Activated T-cell treated with anti-CD3 and anti-CD28 coated beads for 48 hours (primary cell): ENCODE measurements at places on chromosomes 7 and 10.

GRCh38 chr7:113087071-113087998, 708 bp upstream of the GPR85 start:
- no peak for DNase-seq

DNA sequence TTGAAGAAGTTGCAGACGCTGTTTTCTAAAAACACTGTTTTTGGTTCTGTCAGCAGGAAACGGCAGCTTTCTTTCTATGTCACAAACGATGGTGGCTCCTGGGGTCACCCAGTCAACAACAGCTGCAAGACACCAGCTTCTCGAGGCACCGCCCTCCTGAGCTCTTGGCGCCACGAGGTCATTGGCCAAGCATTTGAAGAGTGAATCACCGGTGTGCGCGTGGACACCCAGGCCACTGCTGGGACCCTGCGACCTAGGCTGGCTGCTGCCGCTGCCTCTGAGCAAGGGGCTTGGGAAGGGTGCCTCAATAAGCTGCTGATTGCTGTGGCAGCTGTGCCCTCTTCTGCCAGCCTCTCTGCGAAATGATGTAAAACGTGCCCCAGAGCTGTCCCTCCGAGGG, 22.5 kb upstream of the VIPR2 start:
- no peak for DNase-seq

DNA sequence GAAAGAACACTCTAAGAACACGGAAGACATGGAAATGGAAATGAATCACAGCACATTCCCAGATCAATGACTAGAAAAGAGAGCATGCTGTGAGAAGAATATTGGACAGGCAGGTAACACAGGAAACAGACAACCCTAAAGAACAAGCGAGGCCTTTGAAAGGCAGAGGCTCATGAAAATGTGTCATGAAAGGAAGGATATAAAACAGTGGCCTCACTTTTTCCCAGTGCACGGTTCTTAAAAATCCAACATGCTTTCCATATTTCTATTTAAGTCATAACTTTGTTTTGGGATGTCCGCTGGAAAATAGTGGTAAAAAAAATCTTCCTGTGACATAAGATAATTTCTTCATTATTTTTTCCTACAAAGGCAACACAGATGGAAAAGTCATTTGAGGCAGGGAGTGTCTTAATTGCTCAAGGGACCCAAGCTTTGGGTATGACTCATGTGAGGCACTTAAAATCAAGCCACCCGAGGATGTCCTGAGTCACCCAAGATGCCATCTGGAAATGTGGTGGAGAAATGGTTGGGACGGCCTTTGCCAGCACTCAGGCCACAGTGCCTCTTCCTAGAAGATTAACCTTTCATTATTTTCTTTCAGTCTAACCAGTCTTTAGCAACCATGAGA, 17.0 kb downstream of the ITIH5 start:
- no peak for DNase-seq

DNA sequence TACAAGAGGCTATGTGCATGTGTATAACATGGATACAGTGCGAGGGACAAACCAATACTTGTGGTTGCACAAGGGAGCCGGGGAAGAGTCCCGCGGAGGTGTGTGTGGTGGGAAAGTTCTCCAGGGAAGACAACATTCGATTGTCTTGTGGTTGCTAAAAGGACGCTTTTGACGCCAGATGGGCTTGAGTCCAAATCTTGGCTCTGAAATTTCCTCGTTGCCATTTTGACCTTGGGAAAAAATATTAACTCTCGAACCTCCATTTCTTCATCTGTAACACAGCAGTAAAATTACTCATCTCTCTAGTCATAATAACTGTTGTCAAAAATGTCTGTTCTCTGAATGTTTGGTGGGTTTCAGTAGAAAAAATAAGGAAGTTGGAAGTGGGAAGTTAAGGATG, 16.5 kb downstream of the PLXDC2 start:
- no peak for DNase-seq

- no peak for DNase-seq
Observed at GRCh38 chr10:79052291-79053080, 16.3 kb upstream of the ZMIZ1 start.

GRCh38 chr10:85491652-85492051, 874.9 kb downstream of the GRID1 start:
- no peak for DNase-seq

DNA sequence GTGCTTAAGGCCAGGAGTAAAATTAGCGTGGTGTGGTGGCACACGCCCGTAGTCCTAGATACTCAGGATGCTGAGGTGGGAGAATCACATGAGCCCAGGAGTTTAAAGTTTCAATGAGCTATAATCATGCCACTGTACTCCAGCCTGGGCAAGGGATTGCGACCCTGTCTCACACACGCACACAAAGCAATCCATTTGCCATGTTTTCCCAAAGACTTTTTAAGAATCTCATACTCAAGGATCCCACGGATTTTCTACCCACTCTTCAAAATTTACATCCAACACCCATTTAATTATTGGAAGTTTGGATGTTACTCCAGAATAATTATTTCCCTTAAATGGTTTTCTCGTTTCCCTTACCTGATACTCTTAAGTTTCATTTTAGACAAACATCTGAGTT, 47.9 kb downstream of the IGF2BP3 start:
- DNase-seq, result no peak

GRCh38 chr7:152336754-152337368, 98.9 kb downstream of the KMT2C start:
- DNase-seq, result no peak

- no peak for DNase-seq
Observed at GRCh38 chr7:54186336-54186735, 355.8 kb upstream of the VSTM2A start.

- DNase-seq, result no peak
Observed at GRCh38 chr10:110619514-110620397, 24.4 kb upstream of the RBM20 start.

DNA sequence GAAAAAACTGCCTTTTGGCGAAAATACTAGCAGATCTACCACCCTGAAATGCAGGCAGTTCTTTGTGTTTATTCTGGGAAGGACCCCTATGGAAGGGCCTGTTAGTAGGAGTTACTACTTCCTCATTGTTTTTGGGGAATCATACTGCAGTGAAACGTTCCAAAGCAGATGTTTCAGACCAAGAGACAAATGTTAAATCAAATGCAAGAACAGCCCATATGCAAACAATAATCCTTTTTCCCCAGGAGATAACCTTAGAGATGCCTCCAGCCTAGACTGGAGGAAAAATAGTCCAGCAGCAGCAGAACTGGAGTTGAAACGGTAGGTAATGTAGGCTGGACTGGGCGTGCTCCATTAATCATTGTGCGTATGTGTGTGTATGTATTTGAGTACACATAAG, 65.9 kb upstream of the VWDE start:
- no peak for DNase-seq

DNA sequence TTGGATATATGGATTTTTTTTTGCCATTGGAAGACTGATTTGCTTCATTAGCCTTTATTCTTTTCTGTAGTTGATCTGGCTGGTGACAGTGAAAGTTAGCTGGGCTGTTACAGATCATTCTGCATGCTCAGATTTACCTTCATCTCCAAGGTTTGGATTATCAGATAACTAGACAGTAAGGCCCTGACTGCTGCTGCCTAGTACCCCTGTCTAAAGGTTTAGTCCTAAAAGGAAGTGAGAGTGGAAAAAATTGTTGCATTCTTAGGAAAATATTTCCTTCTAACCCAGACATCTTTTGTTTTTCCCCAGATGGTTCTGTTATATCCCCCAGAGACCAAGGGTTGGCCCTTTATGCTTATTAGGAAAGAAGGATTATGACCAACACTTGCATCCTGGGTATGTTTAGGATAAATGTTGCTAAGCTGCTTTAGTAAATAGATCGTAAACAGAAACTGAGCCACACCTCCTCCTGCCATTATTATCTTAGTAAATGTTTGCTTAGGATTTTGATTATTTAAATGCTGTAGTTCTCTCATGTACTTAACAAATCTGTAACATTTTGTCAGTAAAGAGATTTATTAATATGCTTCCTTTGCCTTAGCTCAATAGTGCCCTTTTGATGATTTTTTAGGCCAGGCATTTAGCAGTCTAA, 44.4 kb downstream of the MCU start:
- DNase-seq, result no peak

- no peak for DNase-seq
Observed at GRCh38 chr10:22554461-22555182, 159.8 kb downstream of the PIP4K2A start.

DNA sequence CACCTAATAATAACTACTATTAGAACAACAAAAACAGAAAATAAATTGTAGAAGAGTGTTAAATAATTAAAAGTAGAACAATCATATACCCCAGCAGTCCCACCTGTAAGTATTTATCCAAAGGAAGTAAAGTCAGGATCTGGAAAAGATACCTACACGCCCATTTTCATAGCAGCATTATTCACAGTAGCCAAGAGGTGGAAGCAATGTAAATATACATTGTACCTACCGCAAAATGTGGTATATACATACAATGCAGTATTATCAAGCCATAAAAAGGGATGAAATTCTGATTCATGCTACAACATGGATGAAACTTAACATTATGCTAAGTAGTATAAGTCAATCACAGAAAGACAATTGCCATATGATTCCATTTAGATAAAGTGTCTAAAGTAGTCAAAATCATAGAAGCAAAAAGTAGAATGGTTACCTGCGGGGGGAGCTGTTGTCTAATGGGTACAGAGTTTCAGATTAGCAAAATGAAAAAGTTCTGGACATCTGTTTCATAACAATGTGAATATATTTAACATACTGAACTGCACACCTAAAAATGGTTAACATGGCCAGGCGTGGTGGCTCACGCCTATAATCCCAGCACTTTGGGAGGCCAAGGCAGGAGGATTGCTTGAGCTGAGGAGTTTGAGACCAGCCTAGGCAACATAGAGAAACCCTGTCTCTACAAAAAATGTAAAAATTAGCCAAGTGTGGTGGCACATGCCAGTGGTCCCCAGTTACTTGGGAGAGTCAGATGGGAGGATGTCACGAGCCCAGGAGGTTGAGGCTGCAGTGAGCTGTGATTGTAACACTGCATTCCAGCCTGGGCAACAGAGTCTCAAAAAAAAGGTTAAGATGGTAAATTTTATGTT, 6.0 kb upstream of the TMED4 start:
- DNase-seq, result no peak

GRCh38 chr10:96387601-96388000, 28.8 kb upstream of the OPALIN start:
- DNase-seq, result no peak

GRCh38 chr10:102119417-102120141, 589 bp downstream of the LDB1 start:
- DNase-seq, result peak; percentile 38

DNA sequence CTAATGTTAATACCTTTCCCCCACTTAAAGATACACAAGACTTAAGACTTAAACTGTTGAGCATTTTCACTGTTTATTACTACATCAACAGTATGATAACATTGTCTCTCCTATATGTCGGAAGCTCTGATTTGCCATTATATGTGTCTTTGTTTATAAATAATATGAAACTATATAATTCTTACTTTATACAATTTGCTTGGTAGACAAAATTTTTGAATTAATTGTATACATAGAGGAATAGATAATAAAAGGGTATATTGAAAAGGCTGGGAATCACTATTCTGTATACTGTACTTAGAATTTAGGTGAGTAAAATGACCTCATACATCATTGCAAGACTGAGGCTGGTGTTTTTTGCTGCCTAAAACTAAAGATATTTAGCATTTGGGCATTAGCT, 82.1 kb upstream of the HDAC9 start:
- DNase-seq, result no peak

DNA sequence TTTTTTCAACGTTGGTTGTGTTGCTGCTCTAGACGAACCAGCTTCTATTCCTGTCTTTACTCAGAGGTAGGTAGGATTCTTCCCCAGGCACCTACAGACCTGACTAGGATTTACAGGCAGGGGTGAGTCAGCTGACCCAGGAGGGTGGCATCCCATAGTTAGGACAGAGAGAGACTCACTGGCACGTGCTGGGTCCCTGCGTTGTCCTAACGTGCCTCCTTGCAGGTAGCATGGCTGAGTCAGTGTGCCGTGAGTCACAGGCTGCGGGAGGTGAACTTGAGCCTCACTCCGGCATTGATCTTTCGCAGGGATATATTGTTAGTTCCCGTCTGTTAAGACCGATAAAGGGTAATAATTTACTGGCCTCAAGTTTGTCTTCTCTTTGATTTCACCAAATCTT, 96.5 kb downstream of the PFKFB3 start:
- DNase-seq, result no peak

GRCh38 chr10:133306941-133307379, 1.7 kb downstream of the TUBGCP2 start:
- no peak for DNase-seq

DNA sequence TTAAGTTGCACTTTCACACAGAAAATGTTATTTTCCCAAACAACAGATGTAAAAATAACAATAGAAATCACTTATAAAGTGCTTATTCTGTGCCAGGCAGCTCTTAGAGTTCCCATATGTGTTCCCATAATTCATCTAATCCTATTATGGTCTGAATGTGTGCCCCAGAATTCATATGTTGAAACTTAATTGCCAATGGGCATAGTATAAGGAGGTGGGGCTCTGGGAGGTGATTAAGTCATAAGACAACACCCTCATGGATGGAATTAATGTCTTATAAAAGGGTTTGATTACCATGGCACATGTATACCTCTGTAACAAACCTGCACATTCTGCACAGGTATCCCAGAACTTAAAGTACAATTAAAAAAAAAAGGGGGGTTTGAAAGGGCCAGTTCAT, 92.7 kb downstream of the FZD1 start:
- DNase-seq, result no peak

GRCh38 chr7:6705959-6706665, 635 bp downstream of the ZNF12 start:
- peak; percentile 17 for DNase-seq

- DNase-seq, result no peak
Observed at GRCh38 chr10:61961278-61961677, 59.8 kb downstream of the ARID5B start.

- no peak for DNase-seq
Observed at GRCh38 chr10:77526868-77527617, 110.6 kb downstream of the KCNMA1 start.

DNA sequence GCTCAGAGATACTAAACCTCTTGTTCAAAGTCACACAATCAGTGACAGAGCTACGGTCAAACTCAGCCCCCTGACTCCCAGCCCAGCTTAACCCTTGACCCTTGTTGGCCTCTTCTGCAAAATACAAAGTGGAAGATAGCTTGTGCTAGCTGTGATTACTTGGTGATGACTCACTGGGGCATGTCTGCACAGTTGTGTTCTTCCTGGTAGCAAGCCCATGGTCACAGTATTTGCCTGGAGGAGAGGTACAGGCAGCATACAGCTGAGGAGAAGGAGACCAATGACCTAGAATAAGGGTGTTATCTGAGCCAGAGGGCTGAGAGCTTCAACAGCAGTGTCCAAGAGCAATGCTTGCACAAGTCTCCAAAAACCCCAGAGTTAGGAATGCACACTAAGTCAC, 5.7 kb upstream of the HSPA12A start:
- no peak for DNase-seq

DNA sequence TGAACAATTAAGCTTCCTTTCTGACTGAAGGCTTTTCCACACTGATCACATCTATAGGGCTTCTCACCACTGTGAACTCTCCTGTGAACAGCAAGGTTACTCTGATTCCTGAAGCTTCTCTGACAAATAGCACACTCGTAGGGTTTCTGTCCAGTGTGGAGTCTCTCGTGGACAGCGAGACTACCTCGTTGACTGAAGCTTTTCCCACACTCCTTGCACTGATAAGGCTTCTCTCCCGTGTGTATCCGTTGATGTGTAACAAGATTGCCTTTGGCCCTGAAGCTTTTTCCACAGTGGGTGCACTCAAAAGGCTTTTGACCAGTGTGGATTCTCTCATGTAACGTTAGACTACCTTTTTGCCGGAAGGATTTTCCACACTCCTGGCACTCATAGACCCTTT, 4.4 kb downstream of the ZNF32 start:
- DNase-seq, result no peak

GRCh38 chr10:119306986-119307392, 99.6 kb downstream of the GRK5 start:
- no peak for DNase-seq

GRCh38 chr10:23694446-23694920, 255.6 kb downstream of the OTUD1 start:
- DNase-seq, result no peak
